AG04450 (cell line): ENCODE measurements at places on chromosomes 11 and 22.

- DNase-seq, result peak; percentile 89
Measured at GRCh38 chr11:32137263-32137662, 46.4 kb downstream of the RCN1 start.

DNA sequence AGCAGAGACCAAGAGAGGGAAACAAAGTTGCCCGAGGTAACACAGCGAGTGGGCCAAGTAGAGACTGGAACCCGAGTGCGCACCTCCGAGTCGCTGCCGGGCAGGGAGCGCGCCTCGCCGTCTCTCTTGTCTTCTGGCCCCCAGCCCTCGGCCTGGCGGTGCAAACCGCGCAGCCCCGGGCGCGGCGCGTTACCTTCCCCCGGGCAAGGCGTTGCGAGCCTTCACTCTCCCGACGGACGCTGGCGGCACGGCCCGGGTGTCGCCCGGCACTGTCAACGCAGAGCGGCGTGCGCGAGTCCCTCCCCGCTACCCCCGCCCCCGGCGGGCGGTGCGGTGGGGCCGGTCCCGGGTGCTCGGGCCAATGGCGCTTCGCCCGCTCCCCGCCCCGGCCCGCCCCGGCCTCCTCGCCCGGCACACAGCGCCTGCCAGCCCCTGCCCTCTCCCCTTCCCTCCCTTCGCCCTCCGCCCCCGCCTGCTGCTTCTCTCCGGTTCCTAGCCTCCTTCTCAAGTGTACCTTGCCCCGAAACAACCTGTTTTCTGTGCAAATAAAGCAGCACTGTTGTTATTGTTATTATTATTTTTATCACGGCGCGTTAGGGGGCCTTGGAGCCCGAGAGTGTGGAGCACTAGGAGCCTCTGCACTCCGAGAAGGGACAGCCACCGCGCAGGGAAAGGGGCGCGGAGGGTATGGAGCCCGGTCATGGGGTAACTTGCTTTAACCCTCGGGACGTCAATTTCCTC is at the start of gene SYTL2:
SYTL2 (minus strand) TSS at position 271 of the 741 bp plus-strand sequence. CDS start 53,416 bp downstream, outside the sequence.
- DNase-seq, result no peak

GRCh38 chr22:36740716-36741115 is 35.2 kb downstream of the IFT27 start:
- DNase-seq, result no peak

GRCh38 chr11:66321606-66322005 is 4.8 kb upstream of the CD248 start:
- DNase-seq, result no peak

DNA sequence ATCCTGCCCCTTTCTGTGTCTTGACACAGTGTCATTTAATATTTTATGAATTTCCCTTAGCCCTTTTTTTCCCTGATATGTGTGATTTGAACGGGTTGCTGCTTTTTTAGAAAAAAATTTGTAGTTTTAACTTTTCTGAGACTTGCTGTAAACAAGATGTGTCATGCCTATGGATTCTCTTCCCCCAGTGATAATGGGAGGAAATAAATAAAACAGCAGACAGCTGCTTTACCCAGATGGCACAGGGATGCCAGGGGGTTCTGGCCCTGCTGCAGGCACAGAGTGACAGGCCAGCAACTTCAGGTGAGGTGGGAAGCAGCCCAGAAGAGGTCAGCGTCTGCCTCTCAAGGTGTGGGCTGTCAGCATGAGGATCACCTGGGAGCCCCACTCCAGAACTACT is 266.9 kb downstream of the KIRREL3 start:
- DNase-seq, result no peak
